ENCODE measurements at places on chromosomes 12 and 14.

DNA sequence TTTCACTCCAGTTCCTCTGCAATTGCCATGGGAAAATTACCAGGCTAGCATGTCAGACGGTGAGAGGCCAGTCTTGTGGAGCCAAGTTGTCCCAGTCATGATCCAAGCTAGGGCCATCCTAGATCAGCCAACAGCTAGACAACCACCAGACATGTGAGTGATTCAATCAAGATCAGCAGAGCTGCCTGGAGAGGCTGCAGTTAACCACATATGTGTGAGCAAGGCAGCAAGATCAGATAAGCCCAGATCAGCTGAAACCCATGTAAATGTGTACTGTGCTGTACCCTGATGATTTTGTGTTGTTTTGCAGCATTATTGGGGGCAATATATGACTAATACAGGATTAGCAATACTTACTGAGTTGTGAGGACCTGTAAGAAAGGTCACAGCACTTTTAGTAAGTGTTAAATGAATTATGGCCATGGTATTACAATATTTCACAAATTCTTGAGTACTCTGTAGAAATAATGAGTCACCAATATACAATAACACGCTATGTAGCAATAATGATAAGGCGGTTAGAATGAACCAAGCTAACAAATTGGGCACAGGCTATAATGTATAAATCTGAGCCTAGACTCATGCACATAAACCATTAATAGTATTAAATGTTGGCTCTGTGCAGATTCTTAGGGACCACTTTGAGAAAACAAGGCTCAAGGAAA lies 91.4 kb downstream of the SUDS3 start:
- no peak for DNase-seq

GRCh38 chr14:95547626-95548327 lies 12.9 kb downstream of the GLRX5 start:
- DNase-seq = no peak

DNA sequence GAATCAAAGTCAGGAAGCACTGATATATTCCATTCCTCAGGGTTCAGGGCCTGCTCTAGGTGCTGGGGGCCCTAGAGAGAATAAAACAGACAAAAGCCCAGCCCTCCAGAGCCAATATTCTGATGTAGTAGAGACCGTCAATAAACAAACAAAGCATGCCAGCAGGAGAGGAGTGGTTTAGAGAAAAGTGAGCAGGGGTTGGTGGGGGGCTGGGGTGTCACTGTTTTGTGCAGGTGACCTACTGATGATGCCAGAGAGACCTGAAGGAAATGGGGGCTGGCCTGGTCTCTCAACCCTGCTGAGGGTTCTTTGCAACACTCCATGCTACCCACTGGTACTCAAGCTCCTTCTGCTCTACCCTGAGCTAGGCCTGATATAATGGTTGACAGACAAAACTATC lies 26.5 kb downstream of the IL26 start:
- DNase-seq = no peak

GRCh38 chr14:94119071-94119470 lies 8.5 kb downstream of the IFI27 start:
- DNase-seq = no peak

GRCh38 chr12:90543374-90543773 lies 411.6 kb downstream of the CCER1 start:
- no peak for DNase-seq

DNA sequence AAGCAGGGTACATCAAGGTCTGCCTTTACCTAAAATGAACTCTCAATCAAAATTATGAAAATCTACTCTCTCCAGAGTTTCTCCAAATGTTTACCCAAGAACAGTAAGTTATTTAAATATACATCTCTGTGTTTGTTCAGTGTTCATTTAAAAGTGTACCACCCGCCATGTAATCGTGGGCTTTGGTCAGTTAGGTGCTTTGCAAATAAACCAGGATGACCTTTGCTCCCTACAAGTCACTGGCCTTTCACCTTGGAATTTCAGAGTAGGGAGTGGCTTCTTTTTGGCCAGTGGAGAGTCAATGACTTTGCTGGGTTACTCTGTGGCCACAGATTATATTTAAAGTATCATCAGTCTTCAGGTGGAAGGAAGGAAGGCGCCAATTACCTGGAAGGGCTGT lies 74.6 kb upstream of the PTPRB start:
- DNase-seq = no peak

DNA sequence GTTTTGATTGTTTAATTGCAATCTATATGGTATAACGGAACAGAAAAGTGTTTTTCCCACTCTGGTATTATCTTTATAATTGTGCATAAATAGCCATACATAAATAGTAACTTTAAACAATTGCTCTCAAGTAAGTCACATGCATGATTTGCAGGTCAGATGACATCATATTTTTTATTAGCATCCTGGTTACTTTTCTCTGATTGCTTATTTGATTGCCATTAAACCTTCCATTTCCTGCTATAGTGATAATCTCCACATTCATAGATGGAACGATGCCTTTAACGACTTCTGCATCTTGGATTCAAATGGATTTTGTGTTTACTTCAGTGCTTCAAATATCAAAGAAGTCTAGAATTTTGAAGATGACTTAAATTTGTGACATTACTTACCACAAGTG lies 3.5 kb upstream of the KLRK1 start:
- DNase-seq = no peak

- peak; percentile 7 for DNase-seq
These were observed 66.7 kb downstream of the RESF1 start for GRCh38 chr12:32025906-32026305.

GRCh38 chr12:28316049-28316448 lies 125.8 kb downstream of the CCDC91 start:
- DNase-seq = no peak

DNA sequence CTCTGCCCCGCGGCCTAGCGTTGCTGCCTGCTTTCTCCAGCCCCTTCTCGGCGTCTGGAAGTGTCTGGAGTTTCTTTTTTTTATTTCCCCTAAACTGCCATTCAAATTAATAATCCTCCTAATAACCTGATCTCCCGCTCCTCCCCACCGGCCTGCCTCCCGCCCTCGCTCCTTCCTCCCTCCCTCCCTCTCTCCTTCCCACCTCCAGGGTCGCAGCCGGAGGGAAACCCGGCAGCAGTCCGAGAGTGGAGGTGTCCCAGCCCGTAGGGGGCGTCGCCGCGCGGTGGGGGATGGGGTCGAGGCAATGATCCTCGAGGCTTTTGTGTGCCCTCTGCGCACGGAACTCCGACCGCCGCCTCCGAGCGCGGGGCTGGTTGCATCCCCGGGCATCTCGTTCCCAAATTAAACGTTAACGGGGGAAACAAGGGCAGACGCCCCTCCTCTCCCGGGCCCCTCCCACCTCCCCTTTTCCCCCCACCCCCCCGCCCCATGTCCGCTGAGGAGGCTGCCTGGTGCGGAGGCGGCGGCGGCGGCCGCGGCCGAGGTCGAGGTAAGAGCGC lies 1.0 kb upstream of the SOCS2 start:
- DNase-seq = peak; percentile 57

DNA sequence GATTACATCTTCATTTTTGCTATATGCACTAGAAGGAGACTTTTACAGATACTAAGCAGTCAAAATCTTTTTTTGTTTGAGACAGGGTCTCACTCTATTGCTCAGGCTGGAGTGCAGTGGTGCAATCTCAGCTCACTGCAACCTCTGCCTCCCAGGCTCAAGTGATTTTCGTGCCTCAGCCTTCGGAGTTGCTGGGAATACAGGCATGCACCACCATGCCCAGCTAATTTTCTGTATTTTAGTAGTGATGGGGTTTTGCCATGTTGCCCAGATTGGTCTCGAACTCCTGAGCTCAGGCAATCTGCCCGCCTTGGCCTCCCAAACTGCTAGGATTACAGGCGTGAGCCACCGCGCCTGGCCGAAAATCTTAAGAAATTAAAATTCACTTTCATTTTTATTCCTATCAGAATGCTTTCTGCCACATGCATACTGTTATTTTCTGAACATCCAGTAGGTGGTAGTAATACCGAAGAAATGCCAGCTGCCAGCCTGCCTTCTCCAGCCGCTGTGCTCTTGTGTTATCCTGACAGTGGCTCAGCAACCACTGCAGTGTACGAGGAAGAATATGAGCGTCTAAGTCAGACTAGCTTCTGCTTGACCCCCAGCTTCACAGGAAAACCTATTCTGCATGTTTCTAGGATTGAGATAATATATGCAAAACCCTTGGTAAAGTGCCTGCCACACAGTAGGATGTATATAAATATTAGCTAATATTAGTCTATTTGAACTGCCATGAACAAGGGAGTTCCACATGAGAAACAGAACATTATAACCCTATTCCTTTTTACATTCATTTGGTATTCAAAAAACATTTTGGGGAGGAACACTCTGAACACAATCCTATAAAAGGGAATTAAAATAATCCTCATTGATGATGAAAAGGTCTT lies 54.2 kb downstream of the RPAP3 start:
- peak; percentile 60 for DNase-seq

DNA sequence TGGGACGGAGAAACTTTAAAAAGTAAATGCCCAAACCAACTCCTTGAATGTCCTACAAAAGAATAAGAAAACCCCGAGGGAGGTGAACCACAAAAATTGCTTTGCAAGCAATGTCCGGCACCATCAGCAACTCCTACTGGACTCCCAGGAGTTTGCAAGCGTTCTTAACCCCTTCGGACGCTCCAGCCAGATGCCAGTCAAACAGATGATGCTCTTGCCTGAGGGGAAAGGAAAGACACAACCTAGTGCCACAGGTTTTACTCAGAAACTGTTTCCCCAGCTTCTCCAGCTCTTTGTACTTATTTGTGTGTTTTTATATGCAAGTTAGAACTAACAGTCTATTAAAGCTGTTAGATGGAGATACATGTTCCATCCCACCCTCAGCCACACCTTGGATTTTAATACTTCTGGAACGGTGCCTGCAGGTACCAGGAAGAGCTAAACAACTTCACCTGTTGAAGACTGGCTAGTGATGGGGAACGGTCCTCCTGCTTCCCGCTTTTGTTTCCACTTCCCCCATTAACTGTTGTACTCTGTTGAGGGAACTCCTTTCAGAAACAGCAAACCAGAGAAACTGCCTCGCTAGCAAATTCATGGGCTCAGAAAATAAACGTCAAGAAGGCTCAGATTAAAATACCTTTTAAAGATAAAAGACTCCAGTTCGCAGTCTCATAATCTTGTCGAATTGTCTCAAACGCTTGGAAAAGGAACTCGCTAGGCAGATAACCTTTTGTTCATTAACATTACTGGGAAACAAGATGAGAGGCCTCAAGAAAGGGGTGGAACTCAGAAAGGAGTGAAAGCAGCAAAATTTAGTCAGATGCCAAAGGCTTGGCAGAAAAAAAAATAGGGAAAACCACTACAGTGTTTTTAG lies 1.1 kb upstream of the FERMT2 start:
- DNase-seq = no peak

GRCh38 chr14:61591862-61592261 lies 103.5 kb upstream of the HIF1A start:
- DNase-seq = no peak

DNA sequence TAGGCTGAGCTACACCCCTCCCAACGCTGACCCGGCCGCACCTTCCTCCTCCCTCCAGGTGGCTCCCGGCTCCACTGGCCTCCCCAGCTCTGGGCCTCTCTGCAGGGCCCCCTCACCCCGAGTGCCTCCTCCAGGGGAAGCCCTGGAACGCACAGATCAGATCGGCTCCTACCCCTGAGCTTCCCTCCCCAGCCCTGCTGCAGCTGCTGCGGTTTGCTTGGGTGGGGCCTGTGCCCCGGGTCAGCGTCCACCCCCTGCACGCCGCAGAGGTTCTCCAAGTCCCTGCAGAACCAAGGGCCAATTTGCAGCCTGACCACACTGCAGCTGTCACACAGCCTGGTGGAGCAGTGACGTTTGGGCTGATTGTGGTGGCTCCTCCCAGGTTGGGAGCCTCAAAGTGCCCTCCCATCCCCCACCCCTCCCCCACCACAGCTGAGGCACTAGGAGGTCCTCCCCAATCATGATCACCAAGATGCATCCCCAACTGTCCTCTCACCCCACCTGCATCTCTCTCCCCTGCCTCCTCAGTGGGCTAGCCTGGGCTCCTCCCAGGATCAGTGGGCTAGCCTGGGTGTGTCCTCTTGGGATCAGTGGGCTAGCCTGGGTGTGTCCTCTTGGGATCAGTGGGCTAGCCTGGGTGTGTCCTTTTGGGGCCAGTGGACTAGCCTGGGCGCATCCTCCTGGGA lies 12.8 kb upstream of the FBRSL1 start:
- DNase-seq = peak; percentile 29

Data from immature natural killer cell (primary cell).